ENCODE measurements at places on chromosomes 1 and 21.

DNA sequence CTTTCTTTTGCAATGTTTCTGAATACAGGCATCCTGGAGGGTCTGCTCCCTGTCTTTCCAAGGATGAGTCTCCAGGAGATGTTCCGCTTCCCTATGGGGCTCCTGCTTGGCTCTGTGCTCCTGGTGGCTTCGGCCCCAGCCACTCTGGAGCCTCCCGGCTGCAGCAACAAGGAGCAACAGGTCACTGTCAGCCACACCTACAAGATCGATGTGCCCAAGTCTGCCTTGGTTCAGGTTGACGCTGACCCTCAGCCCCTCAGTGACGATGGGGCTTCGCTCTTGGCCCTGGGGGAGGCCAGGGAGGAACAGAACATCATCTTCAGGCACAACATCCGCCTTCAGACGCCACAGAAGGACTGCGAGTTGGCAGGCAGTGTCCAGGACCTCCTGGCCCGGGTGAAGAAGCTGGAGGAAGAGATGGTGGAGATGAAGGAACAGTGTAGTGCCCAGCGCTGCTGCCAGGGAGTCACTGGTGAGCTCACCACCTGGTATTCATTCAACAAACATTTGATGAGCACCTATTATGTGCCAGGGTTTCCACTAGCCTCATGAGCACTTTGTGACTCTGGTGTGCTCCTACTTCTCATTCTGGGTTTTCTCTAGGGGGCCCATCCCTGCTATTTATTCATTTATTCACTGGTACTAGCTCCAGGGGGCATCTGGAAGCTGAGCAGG lies 9.9 kb downstream of the TNN start:
- DNase-seq: no peak

GRCh38 chr1:76938304-76938703 lies 71.0 kb downstream of the ST6GALNAC5 start:
- no peak for DNase-seq

- peak; percentile 53 for DNase-seq
Observed at GRCh38 chr1:52141513-52142219, at the start of gene ZFYVE9. Gene ZFYVE9, plus strand, starts transcription at chr1:52142089. Its CDS starts 91,118 bp downstream, at chr1:52233207.

- no peak for DNase-seq
Observed at GRCh38 chr1:89822109-89822962, 1.5 kb downstream of the LRRC8D start.

- DNase-seq: no peak
Observed at GRCh38 chr1:33916786-33917185, 52.9 kb downstream of the HMGB4 start.

- DNase-seq: no peak
Observed at GRCh38 chr1:110196917-110197765, 13.0 kb upstream of the KCNC4 start.

- no peak for DNase-seq
Observed at GRCh38 chr1:9014475-9015375, 11.5 kb downstream of the SLC2A7 start.

DNA sequence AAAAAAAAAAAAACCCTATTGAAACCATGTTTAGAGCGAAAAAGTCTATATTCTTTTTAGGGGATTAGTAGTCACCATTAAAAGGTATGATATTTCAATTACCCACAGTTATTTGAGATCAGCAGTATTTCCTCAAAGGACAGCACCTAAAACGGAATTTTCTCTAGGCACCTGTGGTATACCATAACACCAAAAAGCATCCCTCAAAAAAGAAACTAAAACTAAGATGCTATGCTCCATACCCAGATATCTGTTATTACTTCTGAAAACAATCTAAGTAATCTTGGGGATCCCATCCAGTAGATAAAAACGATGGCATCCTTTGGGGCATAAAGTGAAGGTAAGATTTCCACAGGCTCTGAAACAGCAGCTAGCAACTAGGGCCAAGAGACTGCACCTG lies 89.0 kb downstream of the RERE start:
- DNase-seq: no peak

- no peak for DNase-seq
Observed at GRCh38 chr1:98113811-98114210, 193.0 kb upstream of the DPYD start.

- no peak for DNase-seq
Observed at GRCh38 chr21:14901482-14901958, 163.3 kb downstream of the NRIP1 start.

- no peak for DNase-seq
Observed at GRCh38 chr1:74343216-74343615, 108.0 kb downstream of the TNNI3K start.

DNA sequence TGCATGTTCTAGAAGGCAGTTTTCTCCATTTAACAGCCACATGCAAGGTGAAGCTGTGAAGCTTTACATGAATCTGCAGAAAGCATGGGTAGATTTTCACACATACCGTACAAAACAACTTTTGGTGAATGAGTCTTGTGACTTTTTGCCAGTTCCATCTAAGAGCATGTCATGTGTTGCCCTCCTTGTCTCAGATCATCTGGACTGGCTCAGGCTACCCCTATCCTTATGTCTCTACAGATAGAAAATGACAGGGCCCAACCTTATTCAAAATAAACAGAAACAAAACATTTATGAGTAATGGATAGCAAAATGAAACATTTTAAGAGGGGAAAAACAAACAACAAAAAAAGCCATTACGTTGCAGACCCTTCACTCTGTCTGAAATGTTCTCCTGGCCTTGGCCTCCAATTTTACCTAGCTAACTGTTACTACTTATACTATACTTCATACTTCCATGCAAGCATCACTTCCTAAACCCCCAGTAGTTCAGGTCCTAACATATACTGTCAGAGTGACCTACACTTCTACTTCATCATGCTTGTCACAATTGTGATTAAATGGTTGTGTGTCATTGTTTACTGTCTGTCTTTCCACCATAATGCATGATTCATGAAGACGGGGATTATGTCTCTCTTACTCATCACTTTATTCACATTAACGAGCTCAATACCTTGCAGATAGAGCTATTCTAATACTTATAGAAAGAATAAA lies 39.0 kb downstream of the LRRC8C start:
- no peak for DNase-seq

DNA sequence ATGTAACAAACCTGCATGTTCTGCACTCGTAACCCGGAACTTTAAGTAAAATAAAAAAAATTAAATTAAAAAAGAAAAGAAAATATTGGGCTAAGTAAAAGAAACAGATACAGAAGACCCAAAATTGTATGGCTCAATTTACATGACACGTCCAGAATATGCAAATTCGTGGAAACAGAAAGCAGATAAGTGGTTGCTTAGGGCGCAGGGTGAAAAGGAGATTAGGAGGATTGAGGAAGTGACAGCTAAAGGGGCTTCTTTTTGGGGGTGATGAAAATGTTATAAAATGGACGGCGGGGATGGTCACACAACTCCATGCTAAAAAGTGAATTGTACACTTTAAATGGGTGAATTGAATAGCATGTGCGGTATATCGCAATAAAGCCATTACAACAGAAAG lies 27.4 kb upstream of the ZBTB21 start:
- no peak for DNase-seq

DNA sequence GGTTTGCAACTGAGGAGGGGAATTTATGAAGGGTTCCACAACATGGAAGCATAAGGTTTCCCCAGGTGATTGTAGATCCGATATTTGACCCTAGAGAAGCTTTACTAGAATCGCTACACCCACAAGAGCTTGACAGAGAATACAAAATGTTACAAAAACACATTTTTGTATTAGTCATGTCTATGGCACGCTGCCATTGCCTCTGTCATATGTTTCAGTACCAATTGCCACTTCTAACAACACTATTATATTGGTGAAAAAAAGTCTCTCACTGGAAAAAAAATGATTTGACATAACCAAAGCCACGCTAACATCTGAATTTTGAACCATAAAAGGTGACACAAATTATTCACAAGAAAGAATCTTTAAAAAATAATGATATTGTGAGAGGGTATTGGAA lies 214.5 kb downstream of the KCNT2 start:
- DNase-seq: no peak

- no peak for DNase-seq
Observed at GRCh38 chr1:187143783-187144182, 315.0 kb downstream of the PLA2G4A start.

DNA sequence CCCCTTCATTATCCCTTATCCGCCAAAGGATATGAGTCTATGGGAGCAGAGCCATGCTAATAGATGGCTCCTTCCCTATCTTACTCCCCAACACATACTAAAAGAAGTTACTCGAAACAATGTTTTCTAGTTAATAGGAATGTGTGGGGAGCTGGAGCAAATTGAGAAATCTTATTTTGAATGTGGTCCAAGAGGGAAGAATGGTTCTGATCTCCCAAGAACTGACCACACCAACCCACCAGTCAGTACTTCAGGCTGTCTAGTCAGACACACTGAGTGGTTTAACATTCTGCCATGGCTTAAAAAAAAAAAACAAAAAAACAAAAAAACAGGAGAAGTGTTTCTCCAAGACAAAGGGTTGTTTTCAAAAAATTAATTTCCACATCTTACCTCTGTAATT lies 31.5 kb upstream of the DNASE2B start:
- DNase-seq: no peak

GRCh38 chr1:29186707-29187106 lies 5.0 kb upstream of the SRSF4 start:
- DNase-seq: no peak

GRCh38 chr1:40612345-40612831 lies 53.1 kb downstream of the RIMS3 start:
- DNase-seq: peak; percentile 41

GRCh38 chr1:53356637-53357036 lies 28.8 kb upstream of the LRP8 start:
- DNase-seq: no peak

- no peak for DNase-seq
Observed at GRCh38 chr1:1318131-1318652, 6.3 kb downstream of the INTS11 start.

DNA sequence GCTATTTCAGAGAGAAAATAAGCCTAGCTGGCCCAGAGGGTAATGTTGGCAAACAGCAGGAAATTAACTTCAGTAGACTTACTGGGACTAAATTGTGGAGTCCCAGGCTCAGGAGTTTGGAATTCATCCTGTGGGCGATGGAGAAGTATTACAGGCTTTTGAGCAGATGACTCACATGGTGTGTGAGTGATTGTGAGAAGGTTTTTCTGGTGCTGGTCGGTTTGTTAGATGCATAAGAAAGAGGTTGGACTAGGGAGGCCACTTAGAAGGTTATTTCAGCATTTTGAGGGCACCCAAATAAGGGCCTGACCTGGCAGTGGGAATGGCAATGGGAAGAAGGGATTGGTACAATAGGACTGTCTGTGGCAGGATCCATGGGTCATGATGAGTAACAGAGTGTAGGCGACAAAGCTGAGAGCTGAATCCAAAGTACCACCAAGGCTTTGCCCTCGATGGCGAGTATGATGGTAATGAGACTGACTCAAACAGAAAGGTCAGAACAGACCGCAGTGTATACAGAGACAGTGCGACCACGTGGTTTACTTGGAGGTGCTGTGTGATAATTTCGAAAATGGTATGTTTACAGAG lies 69.2 kb upstream of the KIF26B start:
- no peak for DNase-seq

DNA sequence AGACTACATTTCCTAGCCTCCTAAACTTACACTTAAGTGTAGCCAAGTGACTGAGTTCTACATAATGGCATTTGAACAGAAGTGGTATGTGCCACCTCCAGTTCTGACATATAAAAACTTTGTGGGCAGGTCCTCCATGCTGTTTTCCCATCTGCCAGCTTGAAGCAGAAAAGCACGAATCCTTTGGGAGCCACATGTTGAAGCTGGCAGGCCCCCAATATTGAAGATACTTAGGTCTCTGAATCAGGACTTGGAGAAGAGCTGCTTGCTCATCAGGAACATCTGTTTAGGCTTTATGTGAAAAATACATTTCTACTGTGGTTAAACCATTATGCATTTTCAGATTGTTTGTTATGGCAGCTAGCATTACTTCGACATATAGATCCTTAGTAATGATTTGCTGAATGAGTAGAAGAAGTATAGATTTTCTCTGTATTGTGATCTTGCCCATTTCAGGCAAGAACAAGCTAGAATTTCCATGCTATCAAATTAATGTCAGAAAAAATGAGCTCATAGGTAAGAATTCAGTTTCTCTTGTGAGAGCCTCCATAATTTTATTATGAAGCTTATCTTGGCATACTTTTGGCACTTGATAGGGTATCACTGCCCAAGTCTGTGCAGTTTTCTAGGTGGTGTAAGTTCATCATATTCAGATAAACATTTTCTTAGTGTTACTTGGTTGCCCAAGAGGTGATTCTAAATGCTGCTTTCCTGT lies 68.4 kb downstream of the GDAP2 start:
- DNase-seq: no peak

DNA sequence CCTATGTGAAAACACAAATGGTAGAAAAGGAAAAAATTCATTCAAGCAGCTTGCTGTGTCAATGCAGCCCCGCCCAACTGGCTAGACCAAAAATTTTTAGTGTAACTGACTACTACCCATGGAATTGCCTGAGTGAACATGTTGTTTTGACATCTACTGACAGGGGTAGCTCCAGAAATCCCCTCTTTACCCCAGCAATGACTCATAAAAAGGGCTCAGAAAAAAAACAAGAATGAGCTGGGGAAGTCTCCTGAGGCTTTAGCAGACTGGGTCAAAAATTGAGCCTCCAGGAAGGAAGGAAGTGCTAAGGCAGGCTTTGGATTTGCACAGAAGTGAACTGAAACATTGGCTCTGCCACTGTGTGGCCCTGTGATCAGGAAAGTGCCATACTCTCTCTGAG lies 24.4 kb upstream of the FGGY start:
- DNase-seq: no peak

DNA sequence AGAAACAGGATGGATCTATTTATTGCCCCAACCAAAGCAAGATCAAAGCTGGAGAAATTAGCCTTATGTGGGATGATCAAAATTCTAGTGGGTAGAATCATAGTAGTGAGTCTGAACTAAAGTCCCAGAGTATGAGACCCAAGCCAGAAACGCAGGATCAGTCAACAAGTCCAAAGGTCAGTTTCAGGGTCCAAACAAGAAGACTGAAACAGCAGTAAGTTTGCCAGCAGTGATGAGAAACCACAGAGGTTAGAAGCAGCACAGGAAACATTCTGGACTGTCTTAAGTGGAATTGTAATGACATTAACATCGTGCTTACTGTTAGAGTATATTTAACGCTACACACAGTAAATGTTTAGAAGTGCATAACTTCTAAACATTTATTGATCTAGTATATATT lies 251.0 kb downstream of the LRRIQ3 start:
- DNase-seq: no peak

GRCh38 chr1:18965206-18966173 lies 9.0 kb upstream of the IFFO2 start:
- DNase-seq: no peak

DNA sequence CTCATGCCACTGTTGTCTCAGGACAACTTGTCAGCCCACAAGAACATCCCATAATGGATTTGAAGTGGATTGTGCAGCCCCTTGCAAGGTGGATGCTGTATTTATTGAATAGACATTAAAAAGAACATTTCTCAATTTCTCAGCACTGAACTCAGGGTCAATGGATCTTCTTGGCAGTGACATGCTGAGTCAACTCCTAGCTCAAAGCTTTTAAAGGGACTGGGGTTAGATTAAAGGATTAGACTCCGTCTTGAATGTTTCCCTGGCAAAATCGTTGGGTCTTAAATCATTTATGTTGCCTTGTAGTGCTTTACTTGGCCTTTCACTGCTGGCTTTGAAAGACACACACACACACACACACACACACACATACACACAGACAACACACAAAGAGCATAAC lies 221.6 kb upstream of the PBX1 start:
- DNase-seq: no peak
